ENCODE measurements at places on chromosomes 5 and 9. TPM values are rescaled to one million over a fixed set of nuclear protein-coding genes. Genes with fewer than 3 reads are reported as not detected.

GRCh38 chr5:135303582-135304173 lies 95.4 kb downstream of the MACROH2A1 start:
- H3K27me3 ChIP-seq = no peaks in the 10 kb centered on the region
- H3K4me1 ChIP-seq = peaks cover 26% of the 10 kb centered on the region
- H3K27ac ChIP-seq = no peak overlapping the region
- peak; percentile 30 for DNase-seq

DNA sequence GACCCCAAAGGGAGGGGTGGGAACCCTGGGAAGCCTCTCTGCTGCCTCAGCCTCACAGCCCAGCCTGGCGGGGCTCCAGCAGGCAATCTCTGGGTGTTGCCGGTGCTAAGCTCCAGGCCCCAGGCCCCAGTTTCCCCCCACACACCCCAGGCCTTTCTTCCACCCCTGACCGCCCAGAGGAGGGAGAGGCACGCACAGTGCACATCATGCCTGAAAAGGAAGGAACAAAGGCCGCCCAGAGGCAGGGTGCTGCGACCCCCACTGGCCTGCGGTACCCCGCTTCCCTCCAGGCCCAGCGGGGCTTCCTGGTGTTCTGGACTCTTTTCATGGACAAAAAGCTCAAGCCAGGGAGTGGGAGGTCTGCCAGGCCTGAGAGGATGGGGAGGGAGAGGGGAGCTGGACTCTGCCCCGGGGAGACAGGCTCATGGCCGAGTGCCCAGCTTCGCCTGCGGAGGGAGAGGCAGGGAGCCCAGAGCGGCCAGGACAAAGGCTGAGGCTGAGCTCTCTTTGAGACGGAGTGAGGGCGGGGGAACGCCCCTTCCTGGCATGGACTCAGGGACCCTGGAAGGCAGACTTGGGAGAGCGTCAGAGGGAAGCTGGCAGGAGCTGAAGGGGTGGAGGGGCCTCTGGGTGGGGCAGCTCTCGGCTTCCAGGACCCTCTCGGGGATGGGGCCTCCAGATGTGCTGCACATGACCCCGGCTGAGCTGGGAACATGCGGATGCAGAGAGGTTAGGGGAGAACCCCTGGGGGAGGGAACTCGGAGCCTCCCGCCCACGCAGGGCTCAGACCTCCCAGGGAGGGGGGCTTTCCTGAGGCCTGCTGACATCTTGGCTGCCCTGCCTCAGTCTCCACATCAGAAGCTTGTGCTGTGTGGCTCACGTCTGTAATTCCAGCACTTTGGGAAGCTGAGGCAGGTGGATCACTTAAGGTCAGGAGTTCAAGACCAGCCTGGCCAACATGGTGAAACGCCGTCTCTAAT lies 1.8 kb upstream of the ENTPD2 start:
- no peak overlapping the region for H3K27ac ChIP-seq
- no peak overlapping the region for H3K4me3 ChIP-seq
- no peaks in the 10 kb centered on the region for H3K36me3 ChIP-seq
- no peaks in the 10 kb centered on the region for H3K4me1 ChIP-seq

The GDF9 gene
- total RNA-seq = 0.26 TPM

The KIF4B gene
- 0.18 TPM for total RNA-seq
